ENCODE measurements at places on chromosomes 3 and 15.

DNA sequence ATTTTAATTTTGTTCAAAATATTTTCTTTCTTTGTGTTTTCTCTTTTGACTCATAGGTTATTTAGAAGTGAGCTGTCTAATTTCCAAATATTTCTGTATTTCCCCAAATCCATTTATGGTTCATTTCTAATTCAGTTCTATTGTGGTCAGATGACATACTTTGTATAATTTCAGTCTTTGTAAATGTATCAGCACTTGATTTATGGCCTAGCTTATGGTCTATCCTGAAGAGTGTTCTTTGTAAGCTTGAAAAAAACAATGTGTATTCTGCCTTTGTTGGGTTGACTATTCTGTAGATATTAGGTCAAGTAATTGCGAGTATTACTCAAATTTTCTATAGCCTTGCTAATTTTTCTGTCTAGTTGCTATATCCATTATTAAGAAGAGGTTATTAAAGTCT lies 311.2 kb downstream of the OCA2 start:
- DNase-seq: no peak

DNA sequence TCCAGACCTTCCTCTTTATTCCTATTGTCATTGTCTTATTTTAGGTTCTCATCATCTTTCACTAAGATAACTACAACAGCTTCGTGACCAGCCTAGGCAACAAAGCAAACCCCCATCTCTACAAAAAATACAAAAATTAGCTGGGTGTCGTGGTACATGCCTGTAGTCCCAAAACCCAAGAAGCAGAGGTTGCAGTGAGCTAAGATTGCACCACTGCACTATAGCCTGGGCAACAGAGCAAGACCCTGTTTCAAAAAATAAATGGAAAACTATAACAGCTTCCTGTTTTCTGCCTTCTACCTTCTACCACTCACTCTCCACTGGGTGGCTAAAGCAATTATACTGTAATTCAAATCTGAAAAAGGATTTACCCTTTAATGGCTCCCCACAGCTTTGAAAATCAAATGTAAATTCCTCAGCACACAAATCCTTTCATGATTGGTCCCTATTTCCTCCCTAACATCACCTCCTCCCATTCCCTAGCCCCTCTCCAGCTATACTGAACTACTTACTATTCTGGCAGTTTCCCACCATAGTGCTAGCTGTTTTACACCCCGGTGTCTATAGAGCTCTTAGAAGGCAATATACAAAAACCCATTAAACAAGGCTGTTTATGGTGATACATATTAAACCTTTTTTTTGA lies 33.4 kb downstream of the LRRFIP2 start:
- DNase-seq: no peak

DNA sequence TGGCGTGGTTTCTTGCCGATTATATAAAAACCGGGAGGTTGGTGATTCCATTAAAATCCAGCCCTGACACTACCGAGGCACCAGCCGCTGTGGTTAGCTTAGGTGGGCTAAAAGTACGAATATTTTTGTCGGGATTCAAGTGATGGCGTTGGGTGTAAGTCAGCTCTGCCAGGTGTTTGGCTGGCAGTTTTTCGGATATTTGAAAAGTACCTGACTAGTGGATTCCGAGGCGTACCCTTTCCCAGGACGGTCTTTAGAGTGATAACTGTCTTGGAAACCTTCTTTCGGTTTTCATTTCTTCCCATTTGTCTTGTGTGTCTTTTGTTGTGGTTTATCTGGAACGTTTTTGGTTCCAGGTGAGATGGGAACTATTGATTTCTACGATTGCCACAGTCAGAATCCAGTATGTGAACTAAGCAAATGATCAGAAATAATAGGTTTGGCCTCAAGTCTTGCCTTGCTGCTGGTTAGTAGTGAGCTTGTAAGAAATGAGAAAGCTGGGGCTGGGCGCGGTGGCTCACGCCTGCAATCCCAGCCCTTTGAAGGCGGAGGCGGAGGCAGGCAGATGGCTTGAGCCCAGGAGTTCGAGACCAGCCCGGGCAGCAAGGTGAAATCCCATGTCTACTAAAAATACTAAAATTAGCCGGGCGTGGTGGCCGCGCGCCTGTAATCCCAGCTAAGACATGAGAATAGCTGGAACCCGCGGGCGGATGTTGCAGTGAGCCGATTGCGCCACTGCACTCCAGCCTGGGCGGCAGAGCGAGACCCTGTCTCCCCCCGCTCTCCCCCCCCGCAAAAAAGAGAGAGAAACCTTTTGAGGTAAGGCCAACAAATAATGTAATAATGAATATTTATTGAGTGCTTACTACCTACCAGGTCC lies 1.4 kb downstream of the FYTTD1 start:
- DNase-seq: no peak

DNA sequence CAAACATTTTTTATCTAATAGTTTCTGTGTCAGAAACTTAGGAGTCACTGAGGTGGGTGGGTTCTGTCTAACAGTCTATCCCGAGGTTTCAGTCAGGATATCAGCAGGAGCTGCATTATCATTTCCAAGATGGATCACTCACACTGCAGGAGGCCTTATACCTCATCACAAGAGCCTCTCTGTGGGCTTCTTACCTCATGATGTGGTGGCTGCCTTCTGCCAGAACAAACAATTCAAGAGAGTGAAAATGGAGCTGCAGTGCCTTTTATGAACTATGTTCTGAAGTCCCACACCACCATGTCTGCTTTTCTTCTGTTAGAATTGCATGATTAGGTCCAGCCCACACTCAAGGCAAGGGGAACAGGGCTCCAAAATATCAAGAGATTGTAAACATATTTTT lies 27.9 kb downstream of the RFX7 start:
- DNase-seq: no peak

DNA sequence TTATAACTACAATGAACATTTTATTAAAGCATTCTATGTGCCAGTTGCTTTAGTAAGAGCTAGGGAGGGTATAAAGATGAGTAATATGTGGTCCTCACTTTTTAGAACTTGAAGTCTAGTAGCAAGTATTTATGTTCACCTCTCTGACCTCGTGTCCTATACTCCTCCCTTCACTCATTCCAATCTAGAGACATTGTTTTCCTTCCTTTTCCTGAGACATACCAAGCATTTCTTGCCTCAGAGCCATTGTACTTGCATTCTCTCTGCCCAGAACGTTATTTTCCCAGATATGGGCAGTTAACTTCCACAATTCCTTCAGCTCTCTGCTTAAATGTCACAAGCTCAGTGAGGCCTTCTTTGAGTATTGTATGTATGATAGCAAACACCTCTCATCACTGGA lies 408.6 kb downstream of the PDCD6IP start:
- no peak for DNase-seq

DNA sequence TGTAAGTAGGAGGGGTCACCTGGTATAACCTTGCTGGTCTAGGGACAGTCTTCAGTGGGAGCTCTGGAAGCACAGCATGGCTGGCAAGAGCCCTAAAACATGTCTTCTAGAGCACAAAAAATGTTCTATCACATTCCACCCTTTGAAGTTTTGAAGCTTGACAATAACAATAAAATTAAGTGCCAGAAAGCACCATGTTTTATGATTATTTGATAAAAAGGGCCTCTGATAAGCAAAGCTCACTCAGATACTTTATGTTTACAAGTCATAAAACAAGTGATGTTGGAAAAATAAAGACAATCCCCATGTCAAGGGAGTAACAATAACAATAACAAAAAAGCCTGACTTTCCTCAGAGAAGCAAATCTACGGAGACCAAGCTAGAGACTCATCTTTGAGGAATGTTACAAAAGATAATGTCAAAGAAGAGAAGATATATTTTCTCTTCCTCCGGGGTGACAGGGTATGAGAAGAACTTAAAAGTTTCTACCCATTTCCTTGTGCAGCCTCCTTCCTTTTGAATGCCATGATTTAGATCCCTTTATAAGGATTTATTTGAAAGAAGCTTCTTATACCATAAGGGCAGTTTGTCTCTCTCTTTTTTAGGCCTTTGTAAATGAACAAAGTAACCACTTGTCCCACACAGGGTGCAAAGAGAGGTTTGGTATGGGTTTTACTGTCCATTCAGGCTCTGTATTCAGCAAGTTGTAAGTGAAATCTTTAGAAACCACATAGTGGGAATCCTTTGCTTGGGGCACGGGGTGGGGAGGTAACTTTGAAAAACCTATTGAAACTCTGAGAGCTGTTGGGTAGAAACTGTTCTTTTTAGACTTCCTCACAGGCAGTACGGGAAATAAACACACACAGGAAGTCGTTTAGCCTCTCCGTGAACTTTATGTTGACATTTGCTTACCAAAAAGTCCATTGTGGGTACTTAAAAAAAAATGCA lies 109.6 kb upstream of the RBMS3 start:
- no peak for DNase-seq

GRCh38 chr3:2920103-2920502 lies 190.1 kb downstream of the IL5RA start:
- DNase-seq: no peak

DNA sequence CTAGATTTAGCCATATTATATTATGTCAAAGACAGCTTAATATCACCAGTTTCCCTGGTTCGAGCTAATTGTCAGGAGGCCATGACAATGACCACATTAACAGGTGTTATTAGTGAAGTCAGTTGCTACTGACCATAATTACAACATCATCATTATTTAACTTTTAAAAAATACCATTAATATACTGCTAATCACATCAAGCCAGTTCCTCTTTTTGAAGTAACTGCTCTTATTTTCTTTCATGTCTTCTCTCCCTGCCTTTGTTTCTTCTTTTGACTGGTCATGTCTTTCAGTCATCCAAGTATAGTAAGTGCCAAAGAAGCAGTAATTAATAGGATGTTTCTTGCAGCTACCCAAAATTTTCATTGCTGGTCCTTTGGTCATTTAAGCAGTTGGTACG lies 61.6 kb downstream of the CMSS1 start:
- no peak for DNase-seq

GRCh38 chr3:38689774-38690173 lies 40.3 kb upstream of the SCN5A start:
- DNase-seq: no peak

GRCh38 chr3:126064627-126065258 lies 19.2 kb downstream of the SLC41A3 start:
- no peak for DNase-seq

DNA sequence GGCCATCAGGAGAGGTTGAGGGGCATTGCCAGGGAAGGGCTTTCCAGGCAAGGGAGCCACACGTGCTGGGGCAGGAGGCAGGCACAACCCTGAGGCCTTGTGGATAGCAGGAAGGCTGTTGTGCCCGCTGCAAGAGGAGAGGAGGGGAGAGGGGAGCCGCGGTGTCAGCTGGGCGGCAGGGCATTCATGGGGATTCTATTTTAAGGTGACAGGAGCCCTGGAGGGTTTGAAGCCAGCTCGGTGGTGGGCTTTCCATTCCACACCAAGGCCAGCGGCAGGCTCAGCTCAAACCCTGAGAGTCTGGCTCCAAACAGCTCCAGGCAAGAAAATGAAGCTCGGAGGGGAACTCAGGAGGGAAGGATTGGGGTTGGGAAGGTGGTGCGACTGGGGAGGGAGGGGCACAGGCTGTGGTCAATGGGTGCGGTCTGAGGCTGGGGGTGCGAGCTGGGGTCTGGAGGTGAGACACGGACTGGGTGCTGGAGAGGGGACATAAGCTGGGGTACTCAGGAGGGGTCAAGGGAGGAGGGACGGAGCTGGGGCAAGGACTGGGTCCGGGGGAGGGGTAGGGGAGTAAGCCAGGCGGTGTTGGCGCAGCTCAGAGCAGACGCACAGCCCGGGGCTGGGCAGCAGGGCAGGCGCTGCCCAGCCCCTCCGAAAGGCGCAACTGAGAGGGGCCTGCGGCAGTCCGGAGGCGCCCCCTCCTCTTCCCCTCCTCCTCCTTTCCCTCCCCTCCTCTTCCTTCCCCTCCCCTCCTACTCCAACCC lies 43.4 kb downstream of the TPRA1 start:
- DNase-seq: no peak

DNA sequence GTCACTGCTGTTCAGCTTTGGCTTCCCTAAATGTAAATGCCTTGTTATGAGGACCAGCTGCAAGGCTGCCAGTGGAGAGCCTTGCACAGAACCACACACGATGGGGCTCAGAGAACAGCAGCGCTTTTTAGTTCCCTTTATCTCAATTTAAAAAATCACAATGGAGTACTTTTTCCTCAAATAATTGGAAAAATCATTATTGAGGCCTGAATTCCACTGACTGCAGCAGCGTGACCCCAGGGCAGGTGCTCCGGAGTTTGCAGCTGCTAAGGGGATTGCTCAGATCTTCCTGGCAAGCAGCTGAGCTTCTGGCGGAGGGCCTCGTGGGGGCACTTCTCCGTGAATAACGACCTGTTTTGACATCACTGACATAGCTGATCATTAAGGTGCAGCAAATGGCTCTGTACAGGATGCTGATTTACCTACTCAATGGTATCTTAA lies 245.6 kb upstream of the TRIM42 start:
- DNase-seq: no peak

DNA sequence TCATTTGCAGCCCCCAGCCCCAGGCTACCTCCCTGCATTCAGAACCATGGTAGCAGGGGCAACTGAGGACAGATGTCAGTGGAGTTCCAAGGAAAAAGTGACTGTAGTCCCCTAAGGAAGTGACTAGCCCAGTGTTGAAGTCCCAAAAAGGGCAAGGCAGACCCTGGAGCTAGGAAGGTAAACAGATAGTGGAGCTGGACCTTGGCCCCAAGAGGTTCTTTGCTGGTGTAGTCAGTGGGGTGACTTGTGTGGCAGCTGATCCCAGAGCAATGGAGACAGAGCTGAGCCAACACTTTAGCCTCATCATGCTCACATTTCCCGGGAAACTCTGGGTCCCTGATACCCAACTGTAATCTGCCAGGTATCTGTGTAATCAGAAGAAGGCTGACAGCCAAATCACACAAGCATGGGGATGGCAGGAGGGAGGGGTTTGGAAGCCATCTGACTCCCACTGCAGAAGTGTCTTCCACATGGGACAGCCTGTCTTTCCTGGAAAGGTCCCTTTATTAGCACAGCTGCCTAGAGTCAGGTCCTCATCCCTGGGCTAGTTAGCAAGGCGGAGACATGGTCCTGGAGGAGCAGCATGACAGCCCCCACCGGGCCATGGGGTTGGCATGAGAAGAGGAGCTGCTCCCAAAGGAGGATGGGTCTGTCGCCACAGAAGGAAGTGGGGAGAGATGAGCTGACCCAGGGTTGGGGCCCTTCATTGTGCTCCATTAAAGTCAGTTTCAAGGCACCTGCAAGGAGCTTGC lies 39.8 kb downstream of the PXYLP1 start:
- DNase-seq: no peak

DNA sequence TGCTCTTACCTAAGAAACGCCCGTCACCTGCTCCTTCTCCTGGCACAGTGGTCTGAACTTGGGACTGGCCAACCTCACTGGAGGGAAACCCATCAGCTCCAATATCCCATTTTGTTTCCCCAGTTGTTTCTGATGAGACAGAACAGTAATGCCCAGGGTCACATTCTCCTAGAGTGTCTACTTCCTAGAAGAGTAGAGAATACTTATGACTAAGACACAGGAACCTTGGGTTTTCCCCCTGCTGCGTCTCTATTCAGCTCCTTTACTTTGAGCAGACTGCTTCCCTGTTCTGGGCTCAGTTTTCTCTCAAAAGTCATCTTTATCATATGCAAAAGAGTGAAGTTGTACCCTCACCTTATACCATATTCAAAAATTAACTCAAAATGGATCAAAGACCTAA lies 79.4 kb downstream of the POLR2M start:
- no peak for DNase-seq

GRCh38 chr15:69926006-69926405 lies 171.7 kb downstream of the TLE3 start:
- no peak for DNase-seq

All from skin of body (tissue), 3 donors.